Pancreas (tissue), 10 donors: ENCODE measurements at places on chromosomes 16 and 17. TPM values are rescaled to one million over a fixed set of nuclear protein-coding genes. Genes with fewer than 3 reads are reported as not detected.

The KRT39 gene
- not detected for total RNA-seq

The CD300H gene
- not detected for total RNA-seq

The SPIRE2 gene
- total RNA-seq, result 2.4 TPM

The NACA2 gene
- total RNA-seq, result not detected

DNA sequence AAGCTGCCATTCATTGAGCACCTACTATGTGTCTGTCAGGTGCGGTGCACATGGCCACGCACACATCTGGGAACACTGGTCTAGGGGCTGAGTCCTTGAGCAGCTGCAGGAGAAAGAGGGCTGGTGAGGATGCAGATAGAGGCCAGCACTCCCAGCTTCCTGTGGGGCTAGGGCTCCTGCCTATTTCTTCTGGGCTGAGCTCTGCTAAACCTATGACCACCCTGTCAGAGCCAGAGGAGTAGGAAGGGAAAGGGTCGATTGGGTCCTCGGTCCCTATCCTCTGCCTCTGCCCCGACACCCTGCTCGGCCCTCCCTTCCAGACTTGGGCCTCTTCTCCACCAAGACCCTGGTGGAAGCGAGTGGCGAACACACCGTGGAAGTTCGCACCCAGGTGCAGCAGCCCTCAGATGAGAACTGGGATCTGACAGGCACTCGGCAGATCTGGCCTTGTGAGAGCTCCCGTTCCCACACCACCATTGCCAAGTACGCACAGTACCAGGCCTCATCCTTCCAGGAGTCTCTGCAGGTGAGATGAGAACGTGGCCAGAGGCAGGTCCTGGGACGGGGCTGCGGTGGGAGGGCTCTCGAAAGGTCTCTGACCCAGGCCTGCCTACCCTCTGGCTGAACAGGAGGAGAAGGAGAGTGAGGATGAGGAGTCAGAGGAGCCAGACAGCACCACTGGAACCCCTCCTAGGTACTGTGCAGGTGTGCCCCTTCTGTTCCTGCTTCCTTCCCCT is 4.0 kb upstream of the TMEM88 start:
- H3K4me1 ChIP-seq, result no peaks in the 10 kb centered on the region
- peak overlapping the region; percentile 27 for H3K27ac ChIP-seq
- H3K4me3 ChIP-seq, result no peak overlapping the region

DNA sequence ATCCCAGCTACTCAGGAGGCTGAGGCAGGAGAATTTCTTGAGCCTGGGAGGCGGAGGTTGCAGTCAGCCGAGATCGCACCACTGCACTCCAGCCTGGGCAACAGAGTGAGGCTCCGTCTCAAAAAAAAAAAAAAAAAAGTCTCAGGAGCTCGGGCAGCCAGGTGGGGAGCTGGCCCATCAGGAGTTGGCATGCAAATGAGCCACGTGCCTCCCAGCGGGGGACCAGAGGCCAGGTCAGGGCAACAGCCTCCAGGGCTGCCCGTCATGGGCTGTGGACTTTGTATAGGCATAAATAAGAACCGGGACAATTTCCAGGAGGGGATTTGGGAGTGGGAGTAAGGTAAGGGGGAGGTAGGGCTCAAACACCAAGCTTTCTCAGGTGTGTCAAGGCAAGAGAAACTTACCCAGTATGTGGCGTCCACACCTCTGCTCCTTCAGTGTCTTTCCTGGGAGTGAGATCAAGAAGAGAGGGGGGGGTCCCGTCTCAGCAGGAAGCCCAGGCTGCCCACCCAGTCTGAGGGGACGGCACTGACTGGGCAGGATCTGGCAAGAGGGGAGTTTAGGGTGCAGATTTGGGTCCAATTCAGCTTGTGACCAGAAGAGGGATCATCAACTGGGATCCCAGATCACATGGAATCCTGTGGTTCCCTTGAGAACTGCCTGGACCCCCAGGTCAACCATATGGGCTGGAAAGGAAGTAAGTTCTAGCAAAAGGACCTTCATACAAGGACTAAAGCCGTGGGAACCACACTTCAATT is 22.3 kb upstream of the G6PC1 start:
- H3K4me1 ChIP-seq, result no peaks in the 10 kb centered on the region
- peak; percentile 36 for DNase-seq
- H3K4me3 ChIP-seq, result no peak overlapping the region
- no peaks in the 10 kb centered on the region for H3K36me3 ChIP-seq

- no peak for DNase-seq
- H3K4me3 ChIP-seq, result no peak overlapping the region
- H3K27ac ChIP-seq, result no peak overlapping the region
- no peaks in the 10 kb centered on the region for H3K27me3 ChIP-seq
- H3K36me3 ChIP-seq, result no peaks in the 10 kb centered on the region
Measured at GRCh38 chr17:13230350-13231264, 212.8 kb upstream of the ELAC2 start.

GRCh38 chr17:81129289-81129688 is 36.0 kb upstream of the PVALEF start:
- no peak overlapping the region for H3K27ac ChIP-seq
- no peaks in the 10 kb centered on the region for H3K27me3 ChIP-seq
- no peak overlapping the region for H3K4me3 ChIP-seq
- no peaks in the 10 kb centered on the region for H3K36me3 ChIP-seq
- no peak for DNase-seq

DNA sequence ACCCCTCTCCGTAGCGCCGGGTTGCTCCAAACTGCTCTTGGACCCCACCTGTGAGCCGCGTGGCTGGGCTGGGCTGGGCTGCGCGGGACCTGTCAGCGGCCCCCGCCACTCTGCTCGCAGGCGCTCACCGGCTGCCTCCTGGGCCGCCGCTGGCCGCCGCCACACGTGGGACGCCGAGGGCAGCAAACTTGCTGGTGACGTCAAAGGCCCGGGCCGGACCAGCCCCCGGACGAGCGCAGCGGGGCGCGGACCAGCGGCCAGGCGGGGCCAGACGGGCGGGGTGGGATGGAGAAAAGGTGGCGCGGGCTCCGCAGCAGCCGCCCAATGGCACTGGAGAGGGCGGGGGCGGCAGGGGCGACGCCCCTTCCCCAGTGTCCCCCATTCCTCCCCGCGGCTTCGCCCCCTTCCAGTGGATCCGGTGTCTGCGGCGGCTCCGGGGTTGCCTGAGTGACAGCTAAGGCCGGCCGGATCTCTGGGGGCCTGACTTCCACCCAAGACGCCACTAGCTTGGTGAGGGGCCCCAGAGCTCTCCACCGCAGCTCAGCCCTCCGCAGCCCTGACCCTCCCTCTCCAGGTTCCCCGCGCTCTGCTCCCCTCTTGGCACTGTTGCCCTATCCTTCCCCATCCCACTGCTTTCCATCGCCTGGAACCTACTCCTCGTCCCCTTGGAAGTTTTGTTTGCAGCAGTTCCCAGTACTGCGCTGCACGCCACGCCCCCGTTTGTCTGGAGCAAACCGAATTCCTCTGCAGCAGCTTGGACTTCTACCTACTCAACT is at the start of gene HS3ST3A1:
HS3ST3A1 (minus strand) TSS at position 154 of the 776 bp plus-strand sequence. CDS start 800 bp downstream, outside the sequence.
- peak; percentile 21 for DNase-seq
- H3K4me3 ChIP-seq, result peak within 1 kb of the TSS; percentile 6
- H3K27ac ChIP-seq, result no peak within 1 kb of the TSS
- no peaks in the 10 kb centered on the region for H3K4me1 ChIP-seq
- no peaks in the 10 kb centered on the region for H3K36me3 ChIP-seq

GRCh38 chr17:44159519-44160210 is 10.8 kb upstream of the ASB16 start:
- DNase-seq, result no peak
- H3K4me3 ChIP-seq, result no peak overlapping the region
- H3K4me1 ChIP-seq, result no peaks in the 10 kb centered on the region
- no peaks in the 10 kb centered on the region for H3K36me3 ChIP-seq
- H3K27me3 ChIP-seq, result no peaks in the 10 kb centered on the region

DNA sequence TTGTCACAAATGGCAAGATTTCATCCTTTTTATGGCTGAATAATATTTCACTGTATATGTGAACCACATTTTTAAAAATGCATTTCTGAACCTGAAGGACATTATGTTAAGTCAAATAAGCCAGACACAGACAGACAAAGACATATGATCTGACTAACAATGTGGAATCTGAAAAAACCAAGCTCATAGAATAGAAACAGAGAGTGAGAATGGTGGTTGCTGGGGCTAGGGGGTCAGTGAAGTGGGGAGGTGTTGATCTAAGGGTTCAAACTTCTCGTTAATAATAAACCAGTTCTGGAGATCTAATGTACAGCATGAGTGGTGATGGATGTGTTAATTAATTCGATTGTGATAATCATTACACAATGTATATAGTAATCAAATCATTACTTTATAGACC is 475.1 kb downstream of the WWOX start:
- no peaks in the 10 kb centered on the region for H3K36me3 ChIP-seq
- no peaks in the 10 kb centered on the region for H3K4me1 ChIP-seq
- no peaks in the 10 kb centered on the region for H3K27me3 ChIP-seq
- DNase-seq, result no peak
- no peak overlapping the region for H3K4me3 ChIP-seq

DNA sequence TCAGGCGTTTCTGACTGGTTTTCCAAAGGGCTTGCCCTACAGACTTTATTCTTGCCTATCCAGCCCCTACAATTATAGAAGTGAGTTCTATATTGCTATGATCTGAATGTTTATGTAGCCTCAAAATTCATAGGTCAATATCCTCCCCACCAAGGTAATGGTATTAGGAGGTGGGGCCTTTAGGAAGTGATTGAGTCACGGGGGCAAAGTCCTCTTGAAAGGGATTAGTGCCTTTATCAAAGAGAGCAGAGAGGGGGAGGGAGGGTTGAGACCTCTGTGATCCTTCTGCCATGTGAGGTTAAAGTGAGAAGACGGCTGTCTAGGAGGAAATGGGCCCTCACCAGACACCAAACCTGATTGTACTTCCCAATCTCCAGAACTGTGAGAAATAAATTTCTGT is 931 bp upstream of the CPHXL start:
- no peaks in the 10 kb centered on the region for H3K4me1 ChIP-seq
- no peak overlapping the region for H3K4me3 ChIP-seq
- H3K36me3 ChIP-seq, result no peaks in the 10 kb centered on the region
- no peak overlapping the region for H3K27ac ChIP-seq
- H3K27me3 ChIP-seq, result no peaks in the 10 kb centered on the region

DNA sequence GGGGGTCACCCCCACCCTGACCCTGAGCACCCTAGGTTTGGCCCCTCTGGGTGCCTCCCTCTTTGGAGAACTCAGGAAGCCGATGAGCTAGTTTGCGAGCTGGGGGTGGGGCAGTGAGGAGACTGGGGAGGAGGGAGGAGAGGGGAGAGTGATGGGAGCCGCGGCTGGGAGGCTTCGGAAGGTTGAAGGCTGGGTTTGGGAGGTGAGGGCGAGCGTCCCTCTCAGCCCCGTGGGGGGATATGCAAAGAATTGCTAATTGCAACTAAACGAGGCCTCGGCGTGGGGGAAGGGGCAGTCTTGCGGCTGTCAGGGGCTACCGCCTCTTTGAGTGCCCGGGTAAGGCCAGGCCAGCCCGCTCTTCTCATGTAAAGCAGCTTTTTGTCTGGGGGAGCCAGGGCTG is 17.6 kb upstream of the FZD2 start:
- H3K4me1 ChIP-seq, result no peaks in the 10 kb centered on the region
- no peaks in the 10 kb centered on the region for H3K36me3 ChIP-seq
- H3K27me3 ChIP-seq, result no peaks in the 10 kb centered on the region
- no peak overlapping the region for H3K4me3 ChIP-seq

- peak overlapping the region; percentile 6 for H3K4me3 ChIP-seq
- DNase-seq, result no peak
- no peaks in the 10 kb centered on the region for H3K27me3 ChIP-seq
- H3K27ac ChIP-seq, result no peak overlapping the region
- no peaks in the 10 kb centered on the region for H3K4me1 ChIP-seq
Measured at GRCh38 chr16:50719401-50720337, 22.2 kb upstream of the CYLD start.

DNA sequence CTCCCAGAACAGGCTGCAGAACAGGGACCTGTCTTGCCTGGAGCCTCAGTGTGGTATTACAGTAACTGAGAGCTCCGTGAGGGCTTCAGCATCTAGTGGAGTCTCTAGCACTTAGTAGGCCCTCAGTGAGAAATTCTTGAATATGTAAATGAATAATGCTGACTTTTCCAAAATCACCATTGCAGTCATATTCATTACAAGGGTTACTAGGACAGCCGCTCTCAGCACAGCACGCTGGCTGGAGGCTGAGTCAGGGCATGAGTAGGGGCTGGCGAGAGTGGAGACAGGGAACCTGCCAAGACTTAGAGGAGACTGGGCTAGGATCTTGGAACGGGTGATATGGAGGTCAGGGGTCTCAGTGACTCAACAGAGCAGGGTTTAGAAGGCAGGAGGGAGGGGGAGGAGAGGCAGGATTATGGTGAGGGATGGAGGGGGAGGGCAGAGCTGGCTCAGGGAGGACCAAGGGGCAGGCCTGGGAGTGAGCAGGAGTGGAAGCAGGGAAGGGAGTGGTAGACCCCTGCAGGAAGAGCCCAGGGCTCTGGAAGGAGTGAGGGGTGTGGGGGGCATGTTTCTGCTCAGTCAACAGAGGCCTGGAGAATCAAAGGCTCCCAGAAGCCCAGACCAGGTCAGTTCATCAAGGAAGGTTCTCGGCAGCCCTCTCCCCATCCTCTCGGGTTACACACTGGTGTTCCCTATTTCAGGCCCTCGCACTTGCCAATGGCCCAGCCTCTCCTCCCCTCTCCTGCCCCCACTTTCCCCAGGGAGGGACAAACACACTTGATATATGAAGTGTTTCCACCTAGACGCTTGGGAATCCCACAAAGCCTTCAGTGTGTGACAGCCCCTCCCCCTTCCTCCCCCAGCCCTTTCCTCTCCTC is 42.3 kb downstream of the FZD2 start:
- peak; percentile 9 for DNase-seq
- no peak overlapping the region for H3K4me3 ChIP-seq
- H3K4me1 ChIP-seq, result no peaks in the 10 kb centered on the region
- H3K27me3 ChIP-seq, result no peaks in the 10 kb centered on the region

DNA sequence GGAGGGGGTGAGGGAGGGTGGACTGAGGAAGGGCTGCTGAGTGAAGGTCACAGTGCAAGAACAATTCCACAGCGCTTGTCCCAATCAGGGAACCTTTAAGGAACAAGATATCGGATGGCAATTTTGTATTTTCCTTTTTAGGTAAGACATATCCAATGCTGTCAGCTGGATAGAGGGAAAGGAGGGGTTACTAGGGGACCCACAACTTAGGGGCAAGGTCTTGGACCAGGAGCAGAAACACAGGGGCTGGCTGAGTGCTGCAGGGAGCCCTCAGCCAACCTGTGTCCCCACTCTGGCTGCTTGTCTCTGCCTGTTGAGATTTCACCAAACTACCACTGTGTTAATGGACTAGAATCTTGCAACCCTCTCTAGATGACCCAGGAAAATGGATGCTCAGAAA is 47.6 kb downstream of the AKAP1 start:
- DNase-seq, result no peak
- H3K4me3 ChIP-seq, result no peak overlapping the region
- no peaks in the 10 kb centered on the region for H3K36me3 ChIP-seq
- no peaks in the 10 kb centered on the region for H3K27me3 ChIP-seq
- H3K4me1 ChIP-seq, result no peaks in the 10 kb centered on the region
- no peak overlapping the region for H3K27ac ChIP-seq
